Activated B cell treated with CpG ODN at 0.5 μM for 24 hours (primary cell): ENCODE measurements at places on chromosomes 3 and 15.

GRCh38 chr3:152071924-152072323 lies 196.8 kb upstream of the MBNL1 start:
- no peak for DNase-seq

- DNase-seq, result no peak
These were observed 196.0 kb downstream of the DPH6 start for GRCh38 chr15:35349916-35350315.

- DNase-seq, result no peak
These were observed 15.3 kb downstream of the NR2F2 start for GRCh38 chr15:96345560-96346399.

GRCh38 chr15:75354454-75354853 lies 7.6 kb downstream of the NEIL1 start:
- no peak for DNase-seq

DNA sequence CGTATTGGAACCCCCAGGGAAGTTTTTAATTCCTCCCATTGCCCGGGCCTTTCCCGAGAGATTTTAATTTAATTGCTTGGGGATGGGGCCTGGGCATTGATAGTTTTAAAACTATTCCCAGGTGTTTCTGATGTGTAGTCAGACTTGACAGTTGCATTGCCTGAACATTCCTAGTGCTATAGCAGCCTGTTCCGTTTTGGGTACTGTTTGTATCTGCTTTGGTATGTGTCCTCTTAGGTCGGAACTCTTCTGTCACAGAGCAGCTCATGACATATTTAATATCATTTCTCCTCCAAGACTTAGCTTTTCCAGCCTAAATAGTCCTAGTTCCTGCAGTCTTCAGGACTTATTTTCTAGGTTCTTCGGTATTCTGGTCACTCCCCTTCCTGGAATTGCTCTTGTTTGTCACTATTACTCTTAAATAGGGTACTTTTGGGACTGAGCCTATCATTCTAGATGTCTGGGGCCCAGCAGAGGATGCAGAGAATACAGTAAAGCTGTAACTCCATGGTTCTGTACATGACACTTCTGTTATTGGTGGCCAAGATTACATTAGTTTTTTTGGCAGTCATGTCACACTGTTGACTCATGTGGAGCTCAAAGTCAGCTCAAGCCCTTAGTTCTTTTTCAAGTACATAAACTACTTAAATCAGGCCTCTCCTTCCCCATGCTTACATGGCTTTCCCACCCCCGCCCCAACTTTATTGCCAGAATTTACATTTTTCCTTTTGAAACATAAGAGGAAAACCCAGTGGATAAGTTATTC lies 81.5 kb downstream of the BBX start:
- no peak for DNase-seq

- no peak for DNase-seq
These were observed 394.7 kb upstream of the CBLB start for GRCh38 chr3:106263546-106263945.

DNA sequence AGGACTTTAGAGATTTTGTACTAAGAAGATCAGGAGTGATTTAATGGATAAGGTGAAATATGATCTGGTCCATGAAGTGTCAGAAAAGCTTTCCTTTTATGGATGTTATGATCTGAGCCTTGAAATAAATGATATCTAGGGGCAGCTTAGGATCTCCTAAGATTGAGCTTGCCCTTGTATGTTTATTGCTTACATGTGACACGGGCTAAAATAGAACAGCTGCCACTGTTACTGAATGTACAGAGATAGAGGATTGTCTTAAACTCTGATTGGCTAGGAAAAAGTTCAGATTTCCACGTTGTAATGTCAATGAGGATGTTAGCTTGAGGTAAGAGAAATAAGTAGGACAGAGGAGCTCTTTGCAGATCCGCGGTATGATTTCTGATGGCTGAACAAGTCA lies 8.8 kb downstream of the FYTTD1 start:
- DNase-seq, result no peak

DNA sequence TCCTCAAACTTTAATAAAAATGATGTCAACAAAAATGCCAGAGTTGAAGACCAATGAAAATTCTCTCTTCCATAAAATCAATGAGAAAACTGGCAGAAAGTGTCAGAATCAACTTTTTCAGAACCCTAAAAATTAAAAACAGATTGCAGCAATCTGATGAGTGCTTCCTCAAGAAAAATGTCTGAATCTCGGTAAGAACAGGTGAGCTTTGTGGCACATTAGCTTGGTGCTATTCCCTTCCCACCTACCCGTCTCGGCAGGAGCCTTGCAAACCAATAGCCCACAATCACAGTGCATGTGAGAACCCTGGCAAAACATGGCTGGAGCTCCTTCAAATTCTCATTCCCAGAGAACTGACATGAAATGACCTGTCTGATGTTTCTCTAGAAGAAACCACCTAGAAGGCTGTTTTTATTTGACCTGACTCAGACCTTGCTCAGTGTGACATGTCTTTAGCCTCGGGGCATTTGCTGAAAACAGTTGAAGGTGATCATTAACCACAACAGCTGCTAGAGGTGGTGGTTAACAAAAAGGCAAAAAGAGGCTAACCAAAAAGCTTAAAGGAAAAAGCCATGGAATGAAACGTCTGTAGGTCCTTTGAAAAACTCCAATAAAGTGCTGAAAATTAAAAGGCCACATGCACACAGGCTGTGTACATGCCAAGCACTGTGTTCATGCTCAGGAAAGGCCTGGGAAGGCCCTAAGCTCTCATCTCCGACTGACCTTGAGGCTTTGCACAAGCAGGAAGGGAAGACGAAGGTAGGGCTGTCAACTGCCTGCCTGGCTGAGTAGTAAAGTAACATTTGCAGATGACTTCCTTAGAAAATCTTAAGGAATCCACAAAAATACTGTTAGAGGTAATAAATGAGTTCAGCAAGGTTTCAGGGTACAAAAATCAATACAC lies 253.0 kb upstream of the NSMCE3 start:
- DNase-seq, result no peak

DNA sequence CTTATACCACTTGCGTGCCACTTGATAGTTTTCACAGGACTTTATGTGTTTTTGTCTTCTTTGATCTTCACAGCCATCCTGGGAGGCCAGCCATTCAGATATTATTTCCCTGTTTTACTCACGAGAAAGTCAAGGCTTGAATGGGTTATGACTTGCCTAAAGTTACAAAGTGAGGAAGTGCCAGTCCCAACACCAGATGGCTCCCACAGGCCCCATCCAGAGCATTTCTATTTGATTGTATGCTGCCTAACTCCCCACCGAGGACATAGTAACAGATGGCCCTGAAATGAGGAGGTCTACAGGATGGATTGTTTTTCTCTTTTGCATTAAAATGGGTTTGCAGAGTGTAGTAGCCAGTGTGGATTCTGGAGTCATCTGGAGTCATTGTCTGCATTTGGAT lies 74.5 kb downstream of the SPTSSB start:
- no peak for DNase-seq

GRCh38 chr15:62914461-62915079 lies 128.0 kb upstream of the TPM1 start:
- no peak for DNase-seq

DNA sequence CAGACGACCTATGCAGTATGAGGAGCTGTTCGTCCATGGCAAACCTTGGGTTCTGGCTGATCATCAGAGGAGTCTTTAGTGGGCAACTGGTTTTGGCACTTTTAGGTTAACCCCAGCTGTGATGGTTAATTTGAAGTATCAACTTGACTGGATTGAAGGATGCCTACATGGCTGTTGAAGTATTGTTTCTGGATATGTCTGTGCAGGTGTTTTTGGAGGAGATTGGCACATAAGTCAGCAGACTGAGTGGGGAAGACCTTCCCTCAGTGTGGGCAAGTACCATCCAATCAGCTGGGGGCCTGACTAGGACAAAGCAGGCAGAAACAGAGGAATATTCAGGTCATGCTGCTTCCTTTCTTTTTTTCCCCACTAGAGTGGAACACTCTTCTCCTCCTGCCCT lies 284.1 kb downstream of the NFKBIZ start:
- DNase-seq, result no peak

- DNase-seq, result no peak
These were observed 43.9 kb downstream of the B3GNT5 start for GRCh38 chr3:183296944-183297343.

DNA sequence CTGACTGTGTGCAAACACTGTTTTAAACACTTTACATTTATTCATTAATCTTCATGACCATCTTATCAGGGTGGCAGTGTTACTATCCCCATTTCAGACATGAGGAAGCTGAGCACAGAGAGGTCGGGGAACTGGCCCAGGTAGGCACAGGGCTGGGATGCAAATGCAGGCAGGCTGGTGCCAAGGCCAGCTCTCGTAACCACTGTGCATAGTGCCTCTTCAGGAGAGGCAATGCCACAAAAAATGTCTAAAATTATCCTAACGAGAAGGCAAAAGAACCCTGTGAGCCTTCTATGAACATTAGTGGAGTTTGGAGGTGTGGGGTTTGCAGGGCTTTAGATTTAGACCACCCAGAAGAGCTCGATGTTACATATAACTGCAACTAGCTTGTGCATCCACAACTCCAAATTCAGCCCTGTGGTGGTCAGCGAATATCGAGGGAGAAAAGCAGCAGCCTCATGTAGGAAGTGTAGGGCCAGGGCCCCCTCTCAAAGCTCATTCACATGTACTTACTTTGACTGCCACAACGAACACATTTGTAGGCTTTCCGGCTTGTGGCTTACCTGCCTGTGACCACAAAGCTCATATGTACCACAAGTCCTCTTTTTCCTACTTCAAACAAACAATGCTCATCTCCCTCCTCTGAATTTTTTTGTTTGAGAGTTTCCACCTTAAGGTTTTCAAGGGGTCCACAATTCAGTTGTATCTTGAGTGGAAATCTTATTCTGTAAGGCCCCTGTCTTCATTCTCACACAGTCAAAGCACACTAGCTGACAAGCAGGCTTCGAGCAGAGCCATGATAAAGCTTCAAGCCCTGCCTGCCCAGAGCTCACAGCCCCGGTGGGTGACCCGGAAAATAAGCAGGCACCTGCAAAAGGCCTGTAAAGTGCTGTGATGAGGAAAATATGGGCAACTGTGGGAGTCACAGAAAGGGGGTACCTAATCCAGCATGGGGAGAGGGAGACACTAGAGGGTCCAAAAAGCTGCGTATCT lies 722.9 kb upstream of the CFAP20DC start:
- DNase-seq, result no peak

DNA sequence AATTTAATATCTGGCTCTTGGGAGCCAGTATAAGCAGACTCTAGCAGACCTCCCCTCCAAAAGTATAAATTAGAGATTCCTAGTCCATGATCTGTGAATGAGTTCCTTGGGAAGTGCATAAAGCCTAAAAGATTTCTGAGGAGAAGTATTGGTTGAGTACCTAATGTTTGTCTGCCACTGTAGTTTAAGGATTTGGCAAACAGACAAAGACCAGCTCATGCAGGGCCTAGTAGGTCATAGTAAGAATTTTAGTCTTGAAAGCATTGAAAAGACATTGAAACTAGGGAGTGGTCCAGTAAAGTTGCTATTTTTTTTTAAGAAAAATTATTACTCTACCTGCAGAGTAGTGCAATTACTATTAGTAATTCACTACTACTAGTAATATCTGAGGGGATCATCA lies 67.5 kb downstream of the SPRED1 start:
- no peak for DNase-seq

- no peak for DNase-seq
These were observed 106.4 kb upstream of the RPL32 start for GRCh38 chr3:12947504-12948369.

- DNase-seq, result no peak
These were observed 50.9 kb downstream of the TLE3 start for GRCh38 chr15:70046679-70047369.

DNA sequence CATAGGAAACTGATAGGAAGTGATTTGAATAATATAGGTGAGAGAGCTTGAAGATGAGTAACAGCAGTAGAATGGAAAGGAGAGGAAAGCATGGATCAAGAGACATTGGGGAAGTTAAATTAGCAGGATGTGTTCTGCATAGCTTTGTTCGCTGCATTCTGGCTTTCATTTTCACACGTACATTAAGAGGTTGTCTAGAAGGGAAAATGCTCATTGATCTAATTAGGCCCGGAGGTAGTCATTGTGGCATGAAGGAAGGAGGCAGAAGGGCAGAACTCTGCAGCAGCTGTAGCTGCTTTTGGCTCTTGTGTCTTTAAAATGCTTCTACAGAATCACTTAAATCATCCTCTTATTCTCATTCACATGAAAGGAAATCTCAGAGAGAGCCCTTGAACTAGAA lies 40.3 kb downstream of the KCNAB1 start:
- no peak for DNase-seq

DNA sequence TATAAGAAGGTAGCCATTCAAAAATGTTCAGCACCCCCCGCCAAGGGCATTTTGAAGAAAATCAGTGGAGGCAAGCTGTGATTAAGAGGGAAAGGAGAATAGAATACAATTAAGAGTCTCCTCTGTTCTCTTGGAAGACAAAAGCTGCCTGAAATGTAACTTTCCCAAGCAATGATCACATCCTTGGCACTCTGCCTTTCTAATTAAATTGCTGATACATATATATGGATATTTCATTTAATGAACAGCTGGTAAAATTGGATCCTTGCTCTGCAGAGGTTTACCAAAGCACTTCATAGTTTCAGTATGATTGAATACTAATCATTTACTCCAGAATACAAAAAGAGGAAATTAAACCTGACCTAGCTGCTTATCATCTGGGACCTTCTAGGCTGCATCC lies 10.4 kb downstream of the COL6A6 start:
- no peak for DNase-seq

- no peak for DNase-seq
These were observed 25.6 kb downstream of the DCUN1D1 start for GRCh38 chr3:182954553-182955235.

GRCh38 chr3:61589856-61590255 lies 28.5 kb downstream of the PTPRG start:
- DNase-seq, result no peak

GRCh38 chr3:8769088-8769822 lies at the start of gene OXTR:
Gene OXTR (minus strand): TSS chr3:8769613. CDS start chr3:8768187, 1,426 bp downstream.
- peak; percentile 64 for DNase-seq

- DNase-seq, result no peak
These were observed 92.5 kb upstream of the MB21D2 start for GRCh38 chr3:193010191-193010590.

DNA sequence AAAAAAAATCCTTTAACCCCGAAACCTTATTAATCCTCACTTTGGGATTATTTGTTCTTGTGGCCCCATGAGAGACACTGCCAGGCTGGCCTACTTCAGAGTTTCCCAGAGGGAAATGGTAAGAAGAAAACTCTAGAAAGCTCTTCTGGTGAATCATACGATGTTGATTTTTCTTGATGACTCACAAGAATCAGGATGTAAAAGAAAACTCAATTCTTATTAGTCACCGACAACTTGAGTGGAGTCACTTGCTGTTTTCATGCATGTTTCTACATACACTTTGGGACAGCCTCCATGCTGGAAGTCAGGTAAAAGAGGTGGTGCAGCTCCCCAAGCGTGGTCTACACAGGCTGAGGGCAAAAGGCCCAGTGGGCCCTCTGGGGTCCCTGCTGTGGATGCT lies 42.8 kb downstream of the MYO5C start:
- no peak for DNase-seq

- no peak for DNase-seq
These were observed 23.1 kb upstream of the RNU6-1 start for GRCh38 chr15:67862750-67863441.
